ENCODE measurements at places on chromosomes 3 and 15.

DNA sequence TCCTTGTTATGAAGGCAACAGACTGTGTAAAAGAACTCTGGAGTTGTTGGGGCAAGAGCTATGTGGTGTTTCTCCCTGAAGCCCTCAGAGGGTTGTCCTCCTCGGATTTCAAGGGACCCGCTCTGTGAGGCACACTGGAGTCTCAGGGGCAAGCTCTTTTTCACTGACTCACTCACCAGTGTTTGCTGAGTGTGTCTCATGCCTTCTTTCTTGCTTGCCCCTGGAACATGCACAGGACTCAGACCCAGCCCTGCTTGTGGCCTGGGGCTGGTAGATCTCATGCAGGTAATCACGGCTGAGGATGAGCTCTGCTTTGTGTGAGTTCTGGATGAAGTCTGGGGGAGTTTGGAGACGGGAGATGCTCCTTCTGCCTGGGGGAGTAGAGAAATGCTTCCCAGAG is 93.7 kb downstream of the CACNA1D start:
- DNase-seq = no peak

GRCh38 chr3:52456169-52456799 is 880 bp downstream of the NISCH start:
- no peak for DNase-seq

- no peak for DNase-seq
Observed at GRCh38 chr15:53080484-53080883, 290.3 kb upstream of the ONECUT1 start.

- peak; percentile 31 for DNase-seq
Observed at GRCh38 chr15:74725845-74726773, 781 bp upstream of the CYP1A1 start.

GRCh38 chr3:140022066-140022770 is 87.2 kb downstream of the CLSTN2 start:
- no peak for DNase-seq

DNA sequence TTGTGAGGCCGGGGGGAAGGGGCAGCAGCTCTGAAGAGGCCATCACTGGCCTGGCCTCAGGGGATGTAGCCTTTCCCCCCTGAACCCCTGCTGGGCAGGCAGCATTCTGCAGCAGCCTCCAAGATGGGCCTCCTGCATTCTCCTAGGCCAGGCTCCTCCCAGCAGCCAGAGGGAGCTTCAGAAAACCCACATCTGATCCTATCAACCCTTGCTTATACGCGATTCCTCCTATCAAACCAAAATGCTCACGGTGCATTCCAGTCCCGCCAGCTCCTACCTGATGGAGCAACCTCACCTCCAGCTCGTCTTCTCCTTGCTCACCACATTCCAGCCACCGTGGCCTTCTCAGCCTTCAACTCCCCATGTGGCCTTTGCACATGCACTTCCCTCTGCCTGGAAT is 85.7 kb downstream of the MEGF11 start:
- no peak for DNase-seq

- no peak for DNase-seq
Observed at GRCh38 chr15:92073044-92073785, 219.7 kb downstream of the SLCO3A1 start.

DNA sequence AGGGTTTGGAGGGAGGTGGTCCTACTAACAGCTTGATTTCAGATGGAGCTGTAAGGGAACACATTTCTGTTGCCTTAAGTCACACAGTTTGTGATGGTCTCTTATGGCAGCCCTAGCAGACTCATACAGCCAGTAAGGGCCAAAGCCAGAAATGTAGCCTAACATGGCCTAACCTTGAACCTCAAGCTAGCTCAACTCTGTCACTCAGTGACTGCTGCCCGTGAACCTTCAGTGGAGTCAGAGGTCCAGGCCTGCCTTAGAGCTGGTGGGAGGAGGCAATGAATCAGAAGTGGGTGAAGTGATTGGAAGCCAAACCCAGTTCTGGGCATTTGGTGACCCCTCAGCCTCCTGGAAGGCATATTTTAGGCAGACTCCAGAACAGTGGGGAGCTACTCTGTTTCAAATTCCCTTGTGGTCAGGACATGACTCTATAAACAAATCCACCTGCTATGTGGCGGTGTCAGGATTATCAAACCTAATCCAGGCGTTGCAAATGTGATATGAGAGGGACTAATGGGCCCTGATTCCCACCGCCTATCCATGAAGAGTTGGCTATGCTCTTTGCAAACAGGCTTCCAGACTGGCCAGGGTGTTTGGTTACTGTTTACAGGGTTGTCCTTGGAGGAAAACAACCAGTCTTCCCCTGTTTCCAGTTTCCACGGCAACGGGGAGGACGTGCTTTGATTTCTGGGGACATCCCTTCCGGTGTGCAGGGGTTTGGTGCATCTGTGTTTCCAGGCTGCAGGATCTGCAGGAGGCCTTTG is 105.9 kb upstream of the AGBL1 start:
- DNase-seq = no peak

DNA sequence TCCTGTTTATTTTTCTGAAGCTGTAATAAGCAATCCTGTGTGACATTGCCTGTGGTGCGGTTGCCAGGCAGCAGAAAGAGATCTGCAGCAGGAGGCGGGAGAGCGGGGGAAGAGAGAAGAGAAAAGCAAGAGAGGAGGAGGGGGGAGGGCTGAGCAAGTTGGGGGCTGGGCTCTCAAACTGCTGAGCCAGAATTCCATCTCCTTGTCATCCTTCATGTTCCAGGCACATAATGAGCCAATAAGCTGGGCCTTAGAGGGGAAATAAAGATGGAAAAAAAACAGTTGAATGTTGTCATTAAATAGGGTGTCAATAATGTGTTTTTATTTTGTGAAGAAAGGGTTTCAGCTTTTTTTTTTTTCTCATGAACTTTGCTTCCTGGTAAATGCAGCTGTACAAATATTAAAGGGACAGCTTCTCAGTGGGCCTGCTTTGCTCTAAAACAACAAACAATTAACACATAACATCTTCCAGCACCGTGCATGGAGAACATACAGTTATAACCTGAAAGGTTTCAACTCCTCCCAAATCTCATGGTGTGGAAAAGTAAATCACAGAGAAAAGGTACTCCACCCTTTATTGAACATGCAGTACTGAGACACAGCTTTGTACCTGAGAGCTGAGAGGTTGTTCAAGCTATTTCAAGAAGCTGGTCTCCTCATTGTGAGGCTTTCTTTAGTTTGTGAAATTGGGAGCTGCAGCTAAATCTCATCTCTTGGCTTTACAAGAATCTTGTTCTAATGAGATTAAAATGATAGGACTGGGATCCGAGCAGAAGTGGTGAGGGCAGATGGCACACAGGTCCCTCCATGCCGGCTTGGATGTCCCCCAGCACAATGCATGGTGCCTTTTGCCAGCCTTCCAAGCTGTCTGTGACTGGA is 451.1 kb upstream of the KCNMB2 start:
- DNase-seq = peak; percentile 23

DNA sequence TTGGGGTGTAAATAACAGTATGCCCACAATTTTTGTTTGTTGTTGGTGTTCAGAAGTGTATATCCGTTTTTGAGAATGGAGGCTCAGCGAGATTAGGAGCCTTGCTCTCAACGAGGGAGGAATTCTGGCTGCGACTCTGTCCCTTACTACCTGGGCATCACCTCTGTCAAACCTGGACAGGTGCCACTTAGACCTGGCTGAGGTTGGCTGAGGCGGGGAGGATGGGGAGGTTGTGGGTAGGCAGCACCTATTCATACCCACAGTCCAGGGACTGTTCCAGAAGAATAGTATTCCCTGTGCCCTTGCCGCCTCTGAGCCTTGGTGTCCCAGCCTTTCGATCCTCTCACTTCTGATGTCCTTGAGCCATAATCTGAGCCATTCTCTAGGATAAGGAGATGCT is 99.9 kb downstream of the LINGO1 start:
- DNase-seq = no peak

DNA sequence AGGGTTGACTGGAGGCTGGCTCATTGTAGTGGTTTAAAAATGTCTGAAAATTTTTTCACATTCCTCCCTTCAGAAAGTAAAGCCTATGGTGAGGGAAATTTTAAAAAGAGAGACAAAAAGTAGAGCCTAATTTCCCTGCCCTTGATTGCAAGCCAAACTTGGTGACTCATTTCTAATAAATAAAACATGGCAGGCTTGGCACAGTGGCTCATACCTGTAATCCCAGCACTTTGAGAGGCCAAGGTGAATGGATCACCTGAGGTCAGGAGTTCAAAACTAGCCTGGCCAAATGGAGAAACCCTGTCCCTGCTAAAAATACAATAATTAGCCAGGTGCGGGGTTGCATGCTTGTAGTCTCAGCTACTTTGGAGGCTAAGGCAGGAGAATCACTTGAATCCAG is 18.9 kb upstream of the ARRDC4 start:
- DNase-seq = no peak

DNA sequence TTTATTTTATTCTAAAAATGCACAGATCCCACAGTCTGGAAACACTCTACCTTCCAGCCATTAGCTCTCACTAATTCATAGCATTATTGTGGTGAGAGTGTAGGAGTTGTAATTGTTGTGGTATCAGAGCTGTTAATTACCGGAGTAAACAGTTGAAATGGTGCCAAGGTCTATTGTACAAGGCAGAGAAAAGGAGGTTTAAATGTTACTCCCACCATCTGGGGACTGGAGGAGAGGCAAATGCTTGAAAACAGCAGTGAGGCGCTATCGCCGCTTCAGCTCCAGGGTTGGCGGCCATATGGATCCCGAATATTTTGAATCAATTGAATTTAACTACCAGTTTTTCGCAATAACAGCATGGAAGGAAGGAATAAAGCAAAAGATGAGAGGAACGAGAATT is 113.1 kb upstream of the C15orf61 start:
- no peak for DNase-seq

DNA sequence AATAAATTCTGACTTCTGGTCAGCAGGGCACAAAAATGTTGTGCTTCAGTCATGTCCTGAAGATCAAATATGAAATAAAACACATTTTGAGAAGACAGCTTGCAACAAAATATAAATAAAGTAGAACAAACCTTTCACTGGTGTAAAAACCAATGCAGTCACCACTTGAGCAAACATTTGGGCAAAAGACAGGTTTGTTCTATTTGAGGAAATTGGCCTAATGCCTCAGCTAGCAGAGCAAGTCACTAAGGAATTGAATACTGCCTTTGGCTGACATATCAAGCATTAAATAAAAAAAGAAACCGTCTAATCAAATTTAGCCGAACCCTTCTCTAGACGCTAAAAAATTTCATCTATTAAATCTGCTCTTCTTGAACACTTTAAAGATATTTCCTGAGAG is 475.4 kb upstream of the CNTN3 start:
- no peak for DNase-seq

DNA sequence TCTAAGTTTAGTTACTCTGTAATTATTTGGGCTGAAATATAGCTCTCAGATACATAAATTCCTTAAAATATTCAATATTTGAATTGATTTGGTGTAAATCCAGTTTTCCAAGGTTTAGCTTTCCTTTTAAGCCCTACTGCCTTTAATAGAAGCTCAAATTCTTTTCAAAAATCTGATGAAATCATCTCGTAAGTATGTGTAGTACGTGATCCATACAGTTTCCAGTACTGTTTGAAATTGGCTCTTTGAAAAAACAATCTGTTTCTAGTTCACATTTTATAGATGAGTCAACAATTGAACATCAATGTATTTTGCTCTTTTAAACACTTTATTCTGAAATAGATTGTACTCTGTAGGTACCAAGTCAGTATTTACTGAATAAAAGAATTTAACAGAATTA is 84.2 kb downstream of the LRRC49 start:
- DNase-seq = no peak

DNA sequence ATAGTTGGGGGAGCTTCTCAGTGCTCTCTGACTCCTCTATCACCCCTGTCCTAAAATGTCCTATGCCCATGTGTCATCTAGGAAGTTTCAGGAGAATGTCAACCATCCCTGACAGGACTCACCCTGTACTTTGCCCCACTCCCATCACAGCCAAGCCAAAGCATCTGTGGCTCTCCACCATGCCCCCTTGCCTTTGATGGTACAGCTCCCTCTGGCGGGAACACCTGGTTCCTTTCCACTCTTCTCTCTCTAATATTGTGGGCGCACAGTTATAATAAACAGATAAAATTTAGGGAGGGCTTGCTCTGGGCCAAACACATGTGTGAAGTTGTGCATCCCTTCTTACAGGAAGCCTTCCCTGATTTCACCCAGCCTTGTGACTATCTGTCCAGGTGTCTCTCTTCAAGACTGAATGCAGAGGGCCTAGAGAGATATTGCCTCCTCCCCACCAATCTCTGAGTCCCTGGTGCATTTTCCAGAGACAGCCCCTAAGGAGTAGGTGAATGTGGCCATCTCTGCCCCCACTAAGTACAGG is 62.8 kb downstream of the ISG20 start:
- no peak for DNase-seq

DNA sequence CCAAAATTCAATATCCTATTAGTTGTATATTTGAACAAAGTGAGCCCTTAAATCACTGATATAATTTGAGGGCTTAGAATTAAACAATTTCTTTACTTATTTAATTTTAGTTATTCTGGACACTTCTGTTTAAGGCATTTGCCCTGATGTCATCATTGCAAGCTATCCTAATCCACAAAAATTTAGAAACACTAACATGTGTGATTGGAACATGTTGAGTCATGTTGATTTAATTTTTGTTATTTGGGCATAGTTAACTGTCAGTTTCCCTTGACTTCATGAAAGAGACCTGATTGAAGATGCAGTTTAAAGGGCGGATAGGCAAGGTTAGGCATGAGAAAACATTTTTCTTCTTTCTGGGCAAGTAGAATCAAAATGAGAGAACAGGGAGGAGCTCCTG is 682.6 kb downstream of the ROBO1 start:
- no peak for DNase-seq

GRCh38 chr3:142213298-142213697 is 12.1 kb downstream of the GK5 start:
- DNase-seq = no peak

DNA sequence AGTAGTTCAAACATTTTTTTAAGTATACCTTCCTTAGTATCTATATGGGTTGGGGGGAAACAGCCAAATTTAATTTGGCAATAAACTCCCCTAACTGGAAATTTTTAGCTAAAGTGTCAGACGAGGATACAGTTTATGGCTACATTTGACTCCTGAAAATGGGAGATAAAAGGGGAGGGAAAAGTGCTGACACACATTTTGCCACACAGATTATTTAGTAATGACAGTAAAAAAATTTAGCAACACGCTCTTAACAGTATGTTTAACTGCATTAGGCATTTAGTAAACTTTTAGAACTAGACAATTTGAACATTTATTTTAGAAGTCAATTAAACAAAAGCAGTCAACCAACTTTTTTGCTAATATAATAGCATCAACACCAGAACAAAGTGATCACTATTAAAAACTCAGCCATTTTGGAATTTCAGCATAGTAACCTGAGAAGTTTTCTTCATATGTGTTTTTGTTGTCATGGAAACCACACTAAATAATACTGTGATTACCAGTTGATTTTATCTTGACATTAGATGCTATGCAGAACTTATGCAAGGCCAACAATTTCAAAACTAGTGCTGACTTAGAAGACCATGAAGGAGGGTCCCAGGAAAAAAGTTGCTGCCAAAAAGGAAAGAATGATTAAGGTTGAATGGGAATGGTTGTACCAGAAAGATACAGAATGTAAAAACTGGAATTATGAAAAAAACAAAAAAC is 47.0 kb upstream of the TFG start:
- DNase-seq = no peak

Measured in stimulated activated CD4-positive, alpha-beta T cell treated with anti-CD3 and anti-CD28 coated beads, TNF-alpha, amount 100 ng/mL, for 24 hours (primary cell).